CD8-positive, alpha-beta memory T cell (primary cell): ENCODE measurements at places on chromosomes 5 and 9.

- H3K27ac ChIP-seq = no peak overlapping the region
- no peak for DNase-seq
- peak overlapping the region; percentile 39 for H3K4me3 ChIP-seq
- H3K27me3 ChIP-seq = no peaks in the 10 kb centered on the region
- no peaks in the 10 kb centered on the region for H3K36me3 ChIP-seq
- H3K4me1 ChIP-seq = peaks cover 30% of the 10 kb centered on the region
Measured at GRCh38 chr9:126411225-126411947, 84.8 kb downstream of the MVB12B start.

DNA sequence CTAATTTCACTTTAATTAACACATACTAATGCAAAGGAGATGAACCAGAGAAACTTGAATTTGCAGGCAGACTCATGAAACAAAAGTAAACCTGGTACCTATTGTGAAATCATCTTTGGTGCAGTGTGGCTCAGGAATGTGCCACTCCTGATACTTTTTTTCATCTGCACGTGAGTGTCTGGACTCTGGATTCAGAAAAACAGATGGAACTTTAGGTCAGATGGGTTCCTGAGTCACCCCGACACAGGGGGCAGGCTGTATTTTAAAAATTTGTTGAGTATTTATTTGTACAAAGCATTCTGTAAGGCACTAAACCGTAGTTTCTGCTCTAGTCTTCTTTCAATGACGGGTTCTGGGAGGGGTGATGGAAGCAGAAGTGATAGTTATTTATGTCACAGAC is 52.2 kb upstream of the TUT7 start:
- H3K4me1 ChIP-seq = no peaks in the 10 kb centered on the region
- H3K36me3 ChIP-seq = no peaks in the 10 kb centered on the region
- DNase-seq = no peak
- no peaks in the 10 kb centered on the region for H3K27me3 ChIP-seq

- H3K36me3 ChIP-seq = no peaks in the 10 kb centered on the region
- H3K4me1 ChIP-seq = no peaks in the 10 kb centered on the region
- no peak for DNase-seq
- no peak overlapping the region for H3K4me3 ChIP-seq
Measured at GRCh38 chr5:1886846-1887587, 4.3 kb upstream of the IRX4 start.

GRCh38 chr9:128034821-128035652 is 32.1 kb downstream of the NAIF1 start:
- H3K4me3 ChIP-seq = no peak overlapping the region
- no peaks in the 10 kb centered on the region for H3K27me3 ChIP-seq
- H3K27ac ChIP-seq = no peak overlapping the region
- DNase-seq = peak; percentile 36
- no peaks in the 10 kb centered on the region for H3K36me3 ChIP-seq
- H3K4me1 ChIP-seq = peaks cover 46% of the 10 kb centered on the region

GRCh38 chr5:14251733-14252132 is 108.6 kb downstream of the TRIO start:
- no peaks in the 10 kb centered on the region for H3K4me1 ChIP-seq
- no peak for DNase-seq
- H3K36me3 ChIP-seq = no peaks in the 10 kb centered on the region
- no peak overlapping the region for H3K4me3 ChIP-seq

DNA sequence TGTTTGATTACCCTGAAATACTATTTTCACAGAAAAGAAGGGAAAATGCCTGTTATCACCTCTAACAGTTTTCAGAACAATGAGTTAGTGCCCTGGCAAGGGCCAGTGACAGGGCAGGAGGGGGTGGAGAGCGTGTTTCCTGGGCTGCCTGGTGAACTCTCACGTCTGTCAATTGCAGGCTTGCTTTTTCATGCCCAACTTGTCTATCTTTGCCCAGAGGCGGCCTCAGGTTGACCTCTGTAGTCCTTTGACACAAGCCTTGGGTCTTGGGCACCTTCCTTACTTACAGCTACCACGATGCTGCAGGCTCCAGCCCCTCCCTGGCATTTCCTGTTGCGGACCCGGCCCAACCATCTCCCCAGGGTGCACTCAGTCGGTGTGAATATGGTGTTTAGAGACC is 2.2 kb upstream of the CEL start:
- H3K4me3 ChIP-seq = no peak overlapping the region
- peaks cover 38% of the 10 kb centered on the region for H3K4me1 ChIP-seq
- no peak for DNase-seq
- no peak overlapping the region for H3K27ac ChIP-seq

GRCh38 chr5:138536665-138537315 is 6.2 kb downstream of the ETF1 start:
- no peak for DNase-seq
- peaks cover 4% of the 10 kb centered on the region for H3K36me3 ChIP-seq
- no peak overlapping the region for H3K4me3 ChIP-seq

DNA sequence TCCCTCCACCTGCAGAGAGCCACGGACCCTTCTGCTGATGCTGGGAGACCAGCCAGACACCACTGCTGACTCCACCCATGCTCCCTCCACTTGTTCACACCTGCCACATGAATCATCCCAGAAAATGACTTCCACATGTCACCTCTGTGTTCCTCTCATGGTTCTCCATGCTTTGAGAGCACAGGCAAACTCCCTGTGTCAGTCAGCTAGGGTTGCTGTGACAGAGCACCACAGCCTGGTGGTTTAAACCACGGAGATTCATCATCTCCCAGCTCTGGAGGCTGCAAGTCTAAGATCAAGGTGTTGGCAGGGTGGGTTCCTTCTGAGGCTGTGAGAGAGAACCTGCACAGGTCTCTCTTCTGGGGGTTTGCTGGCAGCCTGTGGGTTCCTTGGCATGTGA is 381.4 kb downstream of the GADD45G start:
- no peak overlapping the region for H3K4me3 ChIP-seq
- no peak for DNase-seq
- no peak overlapping the region for H3K27ac ChIP-seq
- no peaks in the 10 kb centered on the region for H3K36me3 ChIP-seq

GRCh38 chr5:90022711-90023053 is 386.9 kb downstream of the CETN3 start:
- no peaks in the 10 kb centered on the region for H3K4me1 ChIP-seq
- H3K36me3 ChIP-seq = no peaks in the 10 kb centered on the region
- H3K27ac ChIP-seq = no peak overlapping the region
- no peak for DNase-seq
- H3K27me3 ChIP-seq = no peaks in the 10 kb centered on the region

GRCh38 chr5:159779481-159779880 is 136.8 kb upstream of the ADRA1B start:
- DNase-seq = no peak
- no peak overlapping the region for H3K4me3 ChIP-seq
- H3K36me3 ChIP-seq = no peaks in the 10 kb centered on the region
- H3K27me3 ChIP-seq = no peaks in the 10 kb centered on the region

GRCh38 chr9:127505396-127506116 is 54.2 kb downstream of the LRSAM1 start:
- H3K27me3 ChIP-seq = no peaks in the 10 kb centered on the region
- no peak overlapping the region for H3K4me3 ChIP-seq
- H3K4me1 ChIP-seq = no peaks in the 10 kb centered on the region
- no peaks in the 10 kb centered on the region for H3K36me3 ChIP-seq
- DNase-seq = no peak

DNA sequence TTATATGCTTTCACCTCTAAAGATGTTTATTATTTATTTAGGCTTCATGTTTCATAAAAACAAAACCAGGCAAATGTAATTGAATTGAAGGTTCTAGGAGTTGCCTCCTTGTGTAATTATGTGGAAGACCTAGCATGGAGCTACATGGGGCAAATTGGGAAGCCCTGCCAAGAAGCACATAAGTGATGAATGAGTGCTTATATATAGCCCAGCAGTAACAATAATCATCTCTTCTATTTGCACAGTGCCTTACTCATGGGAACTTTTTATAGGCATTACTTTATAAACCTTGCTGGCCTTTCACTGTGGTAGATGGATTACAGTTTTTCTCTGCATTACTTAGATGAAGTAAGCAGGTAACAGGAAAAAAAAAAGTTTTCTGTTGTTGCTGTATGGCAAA is 40.0 kb upstream of the GRAMD2B start:
- no peak overlapping the region for H3K4me3 ChIP-seq
- H3K4me1 ChIP-seq = no peaks in the 10 kb centered on the region
- DNase-seq = no peak
- no peaks in the 10 kb centered on the region for H3K27me3 ChIP-seq
- H3K36me3 ChIP-seq = no peaks in the 10 kb centered on the region
- H3K27ac ChIP-seq = no peak overlapping the region

DNA sequence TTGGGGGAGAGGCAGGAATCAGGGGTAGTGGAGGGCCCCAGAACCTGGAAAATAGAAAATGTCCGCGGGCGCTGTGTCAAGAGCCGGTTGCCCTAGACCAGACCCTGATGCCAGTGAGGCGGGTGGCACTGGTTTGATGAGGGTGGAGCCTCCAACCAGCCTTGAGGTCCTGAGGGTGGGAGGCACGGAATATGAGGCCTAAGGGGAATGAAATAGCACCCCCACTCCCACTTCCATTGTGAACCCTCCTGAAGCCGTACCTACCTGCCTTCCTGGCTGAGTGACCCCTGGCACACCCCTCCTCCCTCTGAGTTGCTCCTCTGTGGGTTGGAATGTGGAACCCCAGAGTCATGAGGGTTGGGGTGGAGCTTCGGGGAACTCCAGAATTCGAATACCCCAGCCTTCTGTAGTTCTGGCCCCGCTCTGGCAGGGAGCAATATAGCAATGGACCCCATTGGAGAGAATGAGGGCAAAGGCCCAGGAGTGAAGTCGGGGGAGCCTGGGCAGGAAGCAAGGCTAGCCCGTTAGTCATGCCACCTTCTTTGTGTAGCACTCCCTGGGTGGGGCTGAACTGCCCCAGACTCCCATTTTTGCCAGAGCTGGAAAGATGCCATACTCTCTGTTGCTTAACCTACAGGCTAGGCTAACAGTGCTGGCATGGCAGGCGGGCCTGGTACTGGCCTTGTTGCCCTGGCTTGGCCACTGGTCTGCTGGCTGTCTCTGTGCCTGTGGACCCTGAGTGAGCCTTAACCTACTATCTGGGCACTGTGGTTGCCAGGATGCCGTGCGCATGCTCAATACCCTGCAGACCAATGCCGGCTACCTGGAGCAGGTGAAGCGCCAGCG is 1.0 kb downstream of the FPGS start:
- H3K4me1 ChIP-seq = peaks cover 19% of the 10 kb centered on the region
- H3K4me3 ChIP-seq = peak overlapping the region; percentile 97
- H3K36me3 ChIP-seq = peaks cover 8% of the 10 kb centered on the region
- no peaks in the 10 kb centered on the region for H3K27me3 ChIP-seq
- no peak for DNase-seq
- peak overlapping the region; percentile 90 for H3K27ac ChIP-seq

DNA sequence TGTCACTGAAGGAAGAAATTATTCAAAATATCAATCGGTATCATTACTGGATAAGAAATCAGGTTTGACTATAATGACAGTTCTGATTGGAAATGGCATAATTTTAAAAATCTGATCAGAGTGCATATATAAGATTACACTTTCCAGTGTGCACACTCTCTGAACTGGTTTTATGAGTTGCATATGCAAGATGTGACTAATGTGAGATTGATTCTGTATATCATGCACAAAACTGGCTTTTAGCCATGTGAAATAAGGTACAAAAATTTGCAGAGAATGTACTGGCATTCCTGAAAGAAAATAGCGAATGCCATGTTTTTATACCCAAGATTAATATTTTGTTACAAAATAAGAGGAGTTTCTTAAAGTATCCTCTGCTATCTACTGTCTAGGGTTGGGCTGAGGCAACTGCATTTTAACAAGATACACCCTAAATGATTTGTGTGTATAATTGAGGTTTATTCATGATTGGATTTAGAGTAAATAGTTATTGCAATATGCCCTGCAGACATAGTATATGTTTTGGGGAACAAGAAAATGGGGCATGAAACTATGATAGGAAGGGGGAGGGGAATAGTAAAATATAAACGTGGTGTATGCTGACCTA is 70.7 kb downstream of the LNPEP start:
- peaks cover 29% of the 10 kb centered on the region for H3K4me1 ChIP-seq
- no peak overlapping the region for H3K27ac ChIP-seq
- H3K36me3 ChIP-seq = peaks cover 18% of the 10 kb centered on the region
- H3K27me3 ChIP-seq = no peaks in the 10 kb centered on the region

GRCh38 chr9:88531920-88532698 is 2.9 kb upstream of the NXNL2 start:
- no peak overlapping the region for H3K27ac ChIP-seq
- no peak overlapping the region for H3K4me3 ChIP-seq
- peaks cover 7% of the 10 kb centered on the region for H3K27me3 ChIP-seq
- DNase-seq = no peak
- H3K36me3 ChIP-seq = no peaks in the 10 kb centered on the region
- H3K4me1 ChIP-seq = peaks cover 13% of the 10 kb centered on the region

DNA sequence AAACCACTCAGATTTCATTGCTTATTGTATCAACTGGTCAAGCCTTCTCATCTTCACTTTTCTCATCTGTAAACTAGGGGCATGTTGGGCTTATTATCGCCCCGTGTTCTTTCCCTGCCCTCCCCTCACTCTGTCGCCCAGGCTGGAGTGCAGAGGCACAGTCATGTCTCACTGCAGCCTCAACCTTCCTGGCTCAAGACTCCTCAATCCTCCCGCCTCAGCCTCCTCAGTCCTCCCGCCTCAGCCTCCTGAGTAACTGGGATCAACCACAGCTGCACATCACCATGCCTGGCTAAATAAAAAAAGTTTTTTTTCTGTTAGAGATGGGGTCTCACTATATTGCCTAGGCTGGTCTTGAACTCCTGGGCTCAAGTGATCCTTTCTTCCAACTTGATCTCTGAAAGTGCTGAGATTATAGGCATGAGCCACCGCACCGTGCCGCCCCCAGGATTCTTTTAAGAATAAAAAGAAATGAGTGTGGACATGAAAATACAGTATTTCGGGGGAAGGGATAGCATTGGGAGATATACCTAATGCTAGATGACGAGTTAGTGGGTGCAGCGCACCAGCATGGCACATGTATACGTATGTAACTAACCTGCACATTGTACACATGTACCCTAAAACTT is 2.0 kb downstream of the MAML1 start:
- no peak for DNase-seq
- peak overlapping the region; percentile 69 for H3K4me3 ChIP-seq

DNA sequence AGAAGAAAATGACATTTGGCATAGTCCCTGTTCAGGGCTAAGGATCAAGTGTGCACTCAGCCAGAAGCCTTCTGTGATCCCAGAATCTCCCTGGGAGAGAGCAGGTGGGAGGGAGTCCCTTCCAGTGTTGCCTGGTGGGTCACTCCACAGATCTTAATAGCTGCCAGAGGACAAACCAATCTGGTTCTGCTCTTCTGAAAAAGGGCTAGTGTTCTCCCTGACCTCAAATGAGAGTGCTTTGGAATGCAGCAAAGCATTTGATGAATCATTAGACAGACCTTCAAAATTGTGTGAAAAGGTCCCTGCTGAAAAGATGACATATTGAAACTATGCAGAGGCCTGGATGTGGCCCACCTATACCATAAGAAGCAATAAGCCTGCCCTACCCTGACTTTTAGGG is 339.7 kb downstream of the TMEM232 start:
- H3K27ac ChIP-seq = no peak overlapping the region
- H3K36me3 ChIP-seq = no peaks in the 10 kb centered on the region
- no peak for DNase-seq
- H3K4me1 ChIP-seq = no peaks in the 10 kb centered on the region
- H3K27me3 ChIP-seq = no peaks in the 10 kb centered on the region
